Activated gamma-delta T cell treated with Interleukin-2 at 50 U/mL for 16 hours (primary cell): ENCODE measurements at places on chromosomes 2 and 18.
A peak's percentile ranks its signal among the peaks of the same experiment; 100 is the strongest.

- DNase-seq, result no peak
These were observed 144.0 kb downstream of the ACOXL start for GRCh38 chr2:110876167-110876999.

GRCh38 chr18:66560094-66560493 is 43.8 kb downstream of the CDH19 start:
- no peak for DNase-seq

- DNase-seq, result no peak
These were observed 183.7 kb downstream of the NRP2 start for GRCh38 chr2:205865905-205866441.

DNA sequence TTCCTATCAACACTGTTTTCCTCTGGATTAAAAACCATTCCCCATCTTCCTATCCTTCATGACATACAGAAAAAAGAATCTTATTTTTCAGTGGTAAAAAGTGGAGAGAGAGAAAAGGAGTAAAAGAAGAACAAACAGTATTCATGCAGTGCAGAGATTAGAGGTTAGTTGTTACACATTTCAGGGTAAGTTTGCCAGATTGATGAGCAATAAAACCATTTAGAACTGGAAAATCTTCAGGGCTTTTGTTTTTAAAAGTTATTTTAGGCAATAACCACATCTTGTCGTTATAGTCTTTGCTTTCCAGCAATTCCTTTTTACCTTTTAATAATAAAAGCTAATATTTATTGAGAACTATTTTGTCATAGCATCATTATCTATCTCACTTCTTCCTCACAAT is 104.5 kb downstream of the GPD2 start:
- DNase-seq, result no peak

DNA sequence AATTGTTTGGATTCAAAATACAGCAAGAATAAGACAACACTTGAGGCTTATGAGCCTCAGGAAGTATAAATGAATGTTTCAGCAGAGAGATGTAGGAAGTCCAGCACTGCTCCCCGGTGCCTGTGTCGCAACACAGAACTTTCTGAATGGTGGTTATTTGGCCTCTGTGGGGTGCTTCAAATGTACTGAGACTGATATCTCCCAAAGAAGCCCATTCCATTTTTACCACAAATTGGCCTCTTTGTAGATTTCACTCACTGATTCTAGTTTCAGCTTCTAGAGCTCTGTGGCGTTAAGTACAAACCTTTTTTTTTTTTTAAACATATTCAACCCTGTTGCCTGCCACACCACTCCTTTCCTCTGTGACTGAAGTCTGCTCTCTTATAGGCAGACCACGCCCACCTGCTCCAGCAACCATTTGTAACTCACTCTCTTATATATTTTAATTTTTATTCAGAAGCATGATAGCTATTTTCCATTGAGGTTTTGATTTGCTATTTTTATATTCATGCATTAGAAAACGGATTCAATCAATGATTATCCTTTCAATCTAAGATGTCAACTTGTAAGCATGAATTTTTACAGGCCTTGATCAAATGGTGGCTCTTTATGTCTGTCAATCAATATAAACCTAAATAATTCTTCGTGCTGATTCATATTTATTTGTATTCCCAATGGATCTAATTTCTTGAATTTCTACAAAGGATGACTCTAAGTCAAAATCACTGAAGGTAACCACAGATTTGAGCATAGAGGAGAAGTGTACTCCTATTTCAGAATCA is 277.1 kb upstream of the CCDC68 start:
- no peak for DNase-seq

DNA sequence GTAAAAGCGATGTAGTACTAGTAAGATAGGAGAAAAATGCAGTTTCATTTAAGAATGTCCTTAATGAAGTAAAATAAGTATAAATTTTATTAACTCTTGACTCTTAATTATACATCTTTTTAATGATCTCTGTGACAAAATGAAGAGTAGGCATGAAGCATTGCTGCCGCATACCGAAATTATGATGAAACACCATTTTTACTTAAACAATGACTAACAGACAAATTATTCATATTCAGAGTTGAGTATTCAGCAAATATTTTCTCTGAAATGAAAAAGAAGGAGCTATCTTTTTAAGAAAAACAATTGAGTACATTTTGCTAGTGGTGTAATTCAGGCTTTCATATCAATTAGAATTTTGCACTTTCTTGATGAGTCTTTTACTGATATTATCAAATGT is 150.6 kb upstream of the DOCK10 start:
- DNase-seq, result no peak

DNA sequence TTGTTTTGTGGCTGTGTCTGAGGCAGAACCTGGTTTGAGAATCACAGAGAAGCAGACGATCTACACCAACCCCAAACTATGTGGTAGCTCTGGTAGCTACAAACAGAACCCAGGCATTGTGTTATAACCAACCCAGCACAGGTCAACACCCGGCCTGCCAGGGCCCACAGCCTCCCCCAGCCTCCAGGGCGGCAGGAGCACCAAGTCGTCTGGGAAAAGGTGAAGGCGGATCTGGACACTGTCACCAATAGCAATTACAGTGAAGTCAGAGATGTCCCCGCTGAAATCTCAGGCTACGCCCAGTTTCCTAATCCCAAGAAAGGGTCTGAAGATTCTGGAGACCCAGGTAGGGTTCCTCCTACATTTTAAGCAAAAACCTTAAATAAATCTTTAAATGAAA is 3.6 kb downstream of the HJURP start:
- no peak for DNase-seq

DNA sequence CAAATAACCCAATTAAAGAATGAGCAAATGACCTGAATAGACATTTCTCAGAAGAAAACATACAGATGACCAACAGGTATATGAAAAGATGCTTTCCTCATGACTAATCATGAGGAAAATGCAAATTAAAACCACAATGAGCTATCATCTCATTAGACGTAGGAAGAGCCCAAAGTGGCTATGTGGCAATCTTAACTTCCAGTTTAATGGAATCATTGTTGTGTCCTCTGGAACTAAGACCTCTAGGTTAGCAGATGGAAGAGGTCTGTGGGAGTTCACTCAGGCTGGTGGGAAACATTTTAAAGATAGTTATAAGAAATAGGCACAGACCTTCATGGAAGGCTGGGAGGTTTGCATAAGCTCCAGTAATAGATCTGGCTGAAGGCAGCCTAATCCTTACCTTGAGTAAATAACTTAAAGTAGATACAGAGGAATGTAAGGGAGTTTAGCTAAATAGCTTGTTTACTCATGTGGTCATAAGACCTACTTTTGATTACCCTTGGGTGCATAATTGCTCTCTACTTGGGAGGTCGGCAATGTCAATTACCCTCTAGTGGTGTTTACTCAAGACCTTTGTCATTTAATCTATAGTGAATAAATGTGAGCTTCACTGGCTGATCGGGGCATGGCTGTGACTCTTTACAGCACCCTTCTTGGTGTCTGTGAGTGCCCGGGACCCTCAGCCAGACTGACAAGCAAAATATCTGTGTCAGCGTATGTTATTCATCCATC is 119.0 kb downstream of the GULP1 start:
- no peak for DNase-seq

DNA sequence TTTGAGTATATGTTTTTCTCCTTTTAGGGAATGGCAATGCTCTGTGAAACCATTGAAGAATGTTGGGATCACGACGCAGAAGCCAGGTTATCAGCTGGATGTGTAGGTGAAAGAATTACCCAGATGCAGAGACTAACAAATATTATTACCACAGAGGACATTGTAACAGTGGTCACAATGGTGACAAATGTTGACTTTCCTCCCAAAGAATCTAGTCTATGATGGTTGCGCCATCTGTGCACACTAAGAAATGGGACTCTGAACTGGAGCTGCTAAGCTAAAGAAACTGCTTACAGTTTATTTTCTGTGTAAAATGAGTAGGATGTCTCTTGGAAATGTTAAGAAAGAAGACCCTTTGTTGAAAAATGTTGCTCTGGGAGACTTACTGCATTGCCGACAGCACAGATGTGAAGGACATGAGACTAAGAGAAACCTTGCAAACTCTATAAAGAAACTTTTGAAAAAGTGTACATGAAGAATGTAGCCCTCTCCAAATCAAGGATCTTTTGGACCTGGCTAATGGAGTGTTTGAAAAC is 82.3 kb downstream of the ACVR2A start:
- DNase-seq, result no peak

- no peak for DNase-seq
These were observed 390.2 kb upstream of the TMEFF2 start for GRCh38 chr2:192584976-192585375.

DNA sequence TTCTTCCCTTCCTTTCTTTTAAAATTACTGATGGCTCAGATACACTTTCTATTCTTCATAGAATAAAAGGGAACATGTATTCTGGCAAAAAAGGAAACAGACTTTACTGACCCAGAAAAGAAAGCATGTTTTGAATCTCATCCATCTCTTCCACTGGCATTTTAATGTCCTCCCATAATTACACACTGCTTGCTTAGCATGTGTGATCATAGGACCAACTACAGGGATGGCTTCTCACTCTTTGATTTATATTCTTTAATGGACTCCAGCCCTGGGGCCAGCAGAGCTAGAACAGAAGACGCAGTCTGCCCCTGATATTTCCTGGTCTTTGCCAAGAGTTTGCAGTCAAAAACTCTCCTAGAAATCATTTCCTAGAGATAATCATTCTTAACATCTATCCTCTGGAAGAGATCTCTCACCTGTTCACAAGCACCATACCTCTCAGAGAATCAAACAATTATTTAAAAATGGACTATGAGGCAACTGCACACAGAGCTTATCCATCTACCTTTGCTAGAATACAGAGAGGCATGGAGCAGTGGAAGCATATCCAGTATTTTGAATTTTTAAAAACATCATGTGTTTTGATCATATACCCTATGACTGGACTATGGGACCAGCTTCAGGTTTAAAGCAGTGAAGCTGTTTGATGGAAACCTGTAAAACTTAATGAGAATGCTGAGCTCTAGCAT is 429.1 kb downstream of the NRXN1 start:
- no peak for DNase-seq

GRCh38 chr2:40554665-40555294 is 102.9 kb upstream of the SLC8A1 start:
- DNase-seq, result peak; percentile 24

DNA sequence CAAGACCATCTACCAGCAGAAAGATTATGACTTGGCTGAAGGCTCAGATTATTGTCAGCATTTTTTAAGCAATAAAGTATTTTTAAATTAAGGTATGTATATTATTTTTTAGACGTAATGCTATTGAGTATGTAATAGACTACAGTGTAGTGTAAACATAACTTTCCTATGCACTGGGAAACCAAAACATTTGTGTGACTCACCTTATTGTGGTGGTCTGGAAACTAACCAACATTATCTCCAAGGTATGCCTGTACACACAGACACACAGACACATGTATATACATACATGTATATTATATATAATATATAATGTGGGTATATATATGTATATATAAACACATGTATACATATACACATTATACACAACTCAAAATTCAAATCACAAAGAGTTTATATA is 9.1 kb upstream of the TMEFF2 start:
- DNase-seq, result no peak

GRCh38 chr2:152200565-152201465 is 25.3 kb upstream of the STAM2 start:
- DNase-seq, result no peak

GRCh38 chr2:176852667-176853066 is 359.9 kb upstream of the HNRNPA3 start:
- peak; percentile 46 for DNase-seq

DNA sequence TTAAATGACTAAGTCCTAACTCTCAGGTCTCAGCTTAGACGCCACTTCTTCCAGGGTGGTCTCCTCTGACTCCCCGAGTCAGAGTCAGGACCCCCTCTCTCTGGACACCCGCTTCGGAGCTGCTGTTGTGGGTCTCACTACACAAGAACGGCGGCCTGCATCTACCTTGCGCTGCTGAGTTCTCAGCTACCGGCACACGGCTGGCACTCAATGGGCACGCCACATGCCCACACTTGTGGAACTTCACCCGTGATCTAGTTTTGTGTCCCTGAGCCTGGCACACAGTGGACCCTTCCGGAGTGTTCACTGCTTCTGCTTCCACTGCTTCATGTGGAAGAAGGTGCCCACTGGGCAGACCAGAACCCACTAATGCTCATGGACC is 58.3 kb upstream of the ID2 start:
- no peak for DNase-seq

DNA sequence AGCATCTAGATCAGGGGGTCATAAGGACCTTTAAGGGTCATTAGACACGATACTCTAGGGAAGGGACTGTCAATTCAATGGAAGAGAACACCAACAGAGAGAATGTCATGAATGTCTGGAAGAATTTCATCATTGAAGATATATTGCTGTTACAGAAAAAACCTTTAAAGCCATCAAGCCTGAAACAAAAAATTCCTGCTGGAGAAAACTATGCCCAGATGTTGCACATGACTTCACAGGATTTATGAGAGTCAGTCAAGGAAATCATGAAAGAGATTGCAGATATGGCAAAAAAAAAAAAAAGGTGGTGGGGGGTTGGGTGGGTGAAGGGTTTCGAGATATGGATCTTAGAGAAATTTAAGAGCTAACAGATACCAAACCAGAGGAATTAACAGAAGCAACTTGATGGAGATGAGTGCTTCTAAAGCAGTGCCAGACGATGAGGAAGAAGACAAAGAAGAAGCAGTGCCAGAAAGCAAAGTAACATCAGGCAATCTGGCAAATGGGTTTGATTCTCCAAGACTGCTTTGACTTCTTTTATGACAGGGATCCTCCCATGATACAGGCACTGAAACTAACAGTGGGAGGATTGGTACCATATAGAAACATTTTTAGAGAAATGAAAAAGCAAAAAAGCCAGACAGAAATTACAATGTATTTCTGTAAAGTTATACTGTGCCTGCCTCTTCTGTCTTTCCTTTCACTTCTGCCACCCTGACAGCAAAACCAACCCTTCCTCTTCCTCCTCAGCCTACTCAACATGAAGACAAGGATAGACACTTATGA is 28.5 kb downstream of the MAP4K3 start:
- no peak for DNase-seq

DNA sequence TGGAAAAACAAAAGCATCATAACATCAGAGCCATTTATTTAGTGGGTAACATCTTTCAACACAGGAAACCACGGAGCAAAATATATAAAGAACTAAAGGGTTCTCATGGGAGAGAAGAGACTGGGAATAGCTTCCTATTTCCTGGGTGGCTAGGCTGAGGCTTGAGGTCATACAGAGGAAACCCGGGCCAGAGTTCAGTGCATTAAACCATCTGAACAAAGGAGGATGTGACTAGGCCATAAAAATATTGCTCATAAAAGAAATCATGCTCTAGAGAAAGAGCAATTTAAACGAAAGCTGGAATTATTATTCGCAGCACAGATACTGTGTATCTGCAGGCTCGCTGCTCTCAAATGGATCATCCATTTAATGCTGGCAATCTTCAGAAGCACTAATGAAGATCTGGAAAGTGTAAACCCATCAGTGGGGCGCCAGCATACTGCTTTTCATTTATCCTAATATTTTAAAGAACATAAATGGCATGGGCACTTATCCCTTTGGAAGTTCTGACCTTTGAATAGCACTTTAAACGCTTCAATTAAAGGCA is 83.3 kb downstream of the GALNT14 start:
- DNase-seq, result no peak

GRCh38 chr2:74525717-74526648 is at the start of gene DQX1:
TSS of gene DQX1 (minus strand) at chr2:74526231. CDS start at chr2:74525729, 502 bp downstream.
- DNase-seq, result no peak

- no peak for DNase-seq
These were observed 334.7 kb downstream of the CYRIA start for GRCh38 chr2:16330982-16331381.
